Fibroblast of villous mesenchyme (primary cell): ENCODE measurements at places on chromosomes 3 and 15. TPM values are rescaled to one million over a fixed set of nuclear protein-coding genes. Genes with fewer than 3 reads are reported as not detected.

ARL14 gene
- not detected in 2 replicates for total RNA-seq

CADPS gene
- 1.6 TPM in 1 of 2 replicates, not detected in the other for total RNA-seq

SCN5A gene
- 0.43 and 0.97 TPM in 2 replicates for total RNA-seq

GOLGA8G gene
- total RNA-seq = not detected in 2 replicates

FBXO45 gene
- 9.3 and 12.5 TPM in 2 replicates for total RNA-seq
